ENCODE measurements at places on chromosomes 12 and 14.
A peak's percentile ranks its signal among the peaks of the same experiment; 100 is the strongest.

GRCh38 chr12:46219877-46220655 lies 48.8 kb downstream of the SLC38A1 start:
- peak; percentile 58 for DNase-seq

- DNase-seq: peak; percentile 99
Measured at GRCh38 chr12:75977952-75978671, 53.5 kb downstream of the PHLDA1 start.

DNA sequence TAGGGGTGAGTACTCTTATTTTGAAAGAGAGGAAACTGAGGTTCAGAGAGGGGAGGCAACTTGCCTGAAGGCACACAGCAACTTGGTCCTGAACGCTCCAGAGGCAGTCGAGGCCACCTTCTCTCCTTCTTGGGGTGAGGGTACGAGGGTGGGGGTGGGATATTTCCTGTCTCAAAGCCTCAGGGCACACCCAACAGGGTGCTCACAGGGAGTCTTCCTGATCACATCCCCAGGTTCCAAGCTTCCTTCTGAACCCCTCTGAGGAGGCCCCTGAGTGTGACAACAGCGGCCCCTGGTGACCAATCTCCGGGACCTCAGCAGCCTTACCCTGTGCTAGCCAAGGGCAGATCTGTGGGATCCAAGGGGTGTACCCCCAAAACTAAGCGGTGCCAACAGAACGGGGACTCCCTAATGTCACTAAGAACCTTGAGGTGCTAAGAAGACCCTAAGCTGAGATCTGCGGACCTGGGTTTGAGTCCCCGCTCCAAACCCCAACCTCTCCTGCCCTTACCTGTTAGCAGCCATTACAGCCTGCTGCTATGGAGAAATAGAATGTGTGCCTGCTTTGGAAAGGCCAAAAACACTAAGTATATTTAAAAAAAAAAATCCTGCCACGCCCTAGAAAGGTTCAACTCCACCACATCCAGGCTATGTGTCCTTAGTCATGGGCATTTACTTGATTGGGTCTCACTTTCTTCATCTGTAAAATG lies 57.9 kb downstream of the TRPV4 start:
- DNase-seq: peak; percentile 40

DNA sequence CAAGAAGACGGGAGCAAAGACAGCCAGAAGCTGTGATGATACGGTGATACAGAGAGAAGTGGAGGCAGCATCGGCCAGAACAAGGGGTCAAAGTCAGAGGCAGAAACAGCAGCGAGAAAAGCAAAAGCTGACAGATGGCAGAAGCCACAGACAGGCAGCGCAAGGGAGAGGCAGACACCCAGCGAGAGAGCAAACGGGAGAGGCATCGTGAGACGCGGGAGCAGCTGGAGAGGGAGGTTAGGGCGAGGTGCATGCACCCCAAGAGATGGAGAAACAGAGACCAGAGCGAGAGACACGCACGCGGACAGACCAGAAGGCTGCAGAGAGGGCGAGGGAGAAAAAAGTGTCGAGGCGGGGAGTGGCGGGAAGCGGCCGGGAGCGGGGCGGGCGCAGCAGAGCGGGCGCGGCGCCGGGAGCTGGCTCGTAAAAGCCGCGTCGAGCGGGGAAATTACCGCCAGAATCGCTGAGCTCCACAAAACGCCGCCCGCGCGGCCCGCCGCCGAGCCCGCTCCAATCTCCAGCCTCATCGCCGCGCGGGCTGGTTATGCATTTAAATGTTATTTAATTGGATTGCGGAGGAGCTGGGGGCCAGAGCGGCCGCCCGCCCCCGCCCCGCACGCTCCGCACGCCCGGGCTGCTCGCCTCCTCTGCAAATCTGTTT lies 15.6 kb downstream of the SMUG1 start:
- DNase-seq: no peak

- DNase-seq: no peak
Measured at GRCh38 chr12:69698054-69698453, 1.0 kb downstream of the BEST3 start.

GRCh38 chr14:98890556-98891340 lies 381.2 kb downstream of the BCL11B start:
- no peak for DNase-seq

DNA sequence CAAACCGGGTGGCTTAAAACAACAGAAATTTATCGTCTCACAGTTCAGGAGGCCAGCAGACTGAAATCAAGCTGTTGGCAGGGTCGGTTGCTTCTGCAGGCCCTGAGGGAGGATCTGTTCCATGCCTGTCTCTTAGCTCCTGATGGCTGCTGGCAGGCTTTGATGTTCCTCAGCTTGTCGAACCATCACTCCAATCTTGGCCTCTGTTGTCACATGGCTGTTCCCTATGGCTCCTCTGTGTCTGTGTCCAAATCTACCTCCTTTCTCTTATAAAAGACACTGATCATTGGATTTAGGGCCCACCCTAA lies 14.0 kb downstream of the NFATC4 start:
- DNase-seq: no peak

- no peak for DNase-seq
Measured at GRCh38 chr14:52467515-52468266, 84.6 kb downstream of the TXNDC16 start.

GRCh38 chr12:109098183-109098604 lies 797 bp downstream of the UNG start:
- DNase-seq: peak; percentile 44

DNA sequence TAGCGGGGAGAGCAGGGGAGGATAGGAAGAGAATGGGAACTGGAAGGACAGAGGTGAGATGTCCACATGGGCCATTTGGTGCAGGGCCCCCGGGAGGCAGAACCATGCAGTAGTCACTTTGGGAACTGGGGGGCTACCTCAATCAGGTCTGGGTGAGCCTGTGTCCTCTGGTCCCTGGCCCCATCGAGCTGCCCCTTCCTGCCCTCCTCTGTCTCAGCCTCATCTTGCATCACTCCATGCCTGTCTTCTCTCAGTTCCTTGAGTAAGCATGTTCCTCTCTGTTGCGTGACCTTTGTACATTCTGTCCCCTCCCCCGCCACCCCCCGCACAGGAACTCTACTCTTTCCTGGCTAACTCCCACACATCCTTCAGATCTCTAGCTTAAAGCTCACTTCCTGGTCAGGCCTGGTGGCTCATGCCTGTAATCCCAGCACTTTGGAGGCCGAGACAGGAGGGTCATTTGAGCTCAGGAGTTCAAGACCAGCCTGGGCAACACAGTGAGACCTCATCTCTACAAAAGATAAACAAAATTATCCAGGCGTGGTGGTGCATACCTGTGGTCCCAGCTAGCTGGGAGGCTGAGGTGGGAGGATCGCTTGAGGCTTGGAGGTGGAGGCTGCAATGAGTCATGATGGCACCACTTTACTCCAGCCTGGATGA lies 23.2 kb downstream of the FOS start:
- DNase-seq: no peak

DNA sequence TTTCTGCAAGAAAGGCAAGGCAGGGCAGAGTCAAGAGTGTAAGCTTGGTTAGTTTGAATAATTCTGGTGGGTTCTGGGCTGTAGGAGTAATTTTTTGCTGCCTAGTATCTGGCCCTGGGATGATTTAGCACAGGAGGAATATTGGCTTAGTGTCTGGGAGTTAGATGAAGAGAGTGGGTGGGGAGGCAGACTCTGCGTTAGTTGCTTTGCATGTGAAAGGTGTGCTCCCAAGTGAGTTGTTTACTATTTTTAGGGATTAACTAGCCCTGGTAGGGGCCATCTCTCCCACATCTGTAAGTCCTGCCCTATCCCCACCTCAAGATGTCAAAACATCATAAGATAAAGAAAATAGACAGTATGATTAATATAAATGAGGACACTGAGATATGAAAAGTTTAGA lies 249.7 kb downstream of the LRIG3 start:
- DNase-seq: no peak

DNA sequence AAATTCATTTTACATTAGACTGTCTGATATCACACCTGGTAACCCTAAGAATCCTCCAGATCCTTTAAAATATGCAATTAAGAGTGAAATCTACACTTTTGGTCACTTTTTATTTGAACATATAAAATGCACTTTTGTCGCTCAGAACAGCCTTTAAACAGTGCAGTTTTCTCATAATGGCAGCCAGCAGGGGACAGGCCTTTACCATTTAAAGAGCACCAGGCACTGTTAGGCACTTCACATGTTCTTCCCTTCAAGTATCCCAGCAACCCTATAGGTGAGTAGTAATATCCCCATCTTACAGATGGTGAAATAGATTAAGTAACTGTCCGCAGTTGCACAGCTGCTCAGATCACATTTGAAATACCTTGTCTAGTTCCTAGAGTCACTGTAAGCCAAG lies 11.3 kb upstream of the SAMD4A start:
- no peak for DNase-seq

GRCh38 chr14:94143239-94143638 lies 13.8 kb upstream of the IFI27L2 start:
- no peak for DNase-seq

GRCh38 chr12:132813443-132813842 lies 15.2 kb downstream of the GOLGA3 start:
- DNase-seq: no peak

DNA sequence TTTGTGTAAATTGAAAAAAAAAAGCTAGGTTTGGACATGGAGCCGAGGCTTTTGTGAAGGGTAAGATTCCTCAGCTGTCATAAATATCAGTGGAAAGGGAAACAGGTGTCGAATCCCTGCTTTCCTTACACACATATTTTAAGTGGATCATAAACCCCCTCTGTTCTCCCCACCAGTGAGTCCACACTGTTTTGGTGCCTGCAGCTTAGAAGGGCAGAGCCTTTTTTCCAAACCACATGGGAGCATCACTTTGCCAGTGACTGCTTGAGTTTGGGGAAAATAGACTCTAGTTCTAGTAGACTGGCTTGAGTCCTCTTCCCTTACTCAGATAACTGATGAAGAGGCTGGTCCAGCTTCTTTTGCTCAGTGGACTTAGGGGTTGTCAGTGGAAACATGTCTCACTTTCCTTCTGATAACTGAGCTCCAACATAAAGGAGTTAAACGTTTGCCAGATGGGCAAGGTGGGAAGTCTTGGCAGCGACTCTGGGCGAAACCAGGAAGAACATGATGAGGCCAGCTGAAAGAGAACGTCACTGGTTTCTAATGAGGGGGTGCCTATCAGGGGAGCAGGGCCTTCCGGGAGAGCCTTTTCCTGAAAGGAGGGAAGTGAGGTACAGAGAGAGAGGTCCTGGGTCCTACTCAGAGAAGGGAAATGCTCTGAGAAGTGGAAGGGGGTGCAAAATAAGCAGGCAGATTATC lies 168.1 kb upstream of the PARP11 start:
- DNase-seq: no peak

- DNase-seq: no peak
Measured at GRCh38 chr14:90295870-90296516, 35.7 kb downstream of the NRDE2 start.

DNA sequence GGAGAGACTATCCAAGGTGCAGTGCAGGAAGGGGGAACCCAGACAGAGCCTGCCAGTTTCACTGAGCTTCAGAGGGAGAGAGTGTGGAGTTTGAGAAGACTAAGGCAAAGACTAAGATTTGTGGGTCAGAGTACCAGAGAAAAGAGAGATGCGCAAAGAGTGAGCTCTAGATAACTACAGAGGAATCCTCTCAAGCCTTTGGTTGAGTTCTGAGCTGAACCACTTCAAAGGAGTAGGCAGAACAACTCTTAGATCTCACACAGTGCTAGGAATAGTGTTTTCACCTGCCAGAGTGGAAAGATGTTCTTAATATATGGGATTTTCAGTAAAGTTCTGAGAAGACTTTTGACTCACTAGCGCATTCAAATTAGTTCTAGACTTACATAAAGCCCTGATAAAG lies 10.7 kb upstream of the M6PR start:
- no peak for DNase-seq

GRCh38 chr14:35385042-35385839 lies 19.3 kb downstream of the NFKBIA start:
- peak; percentile 70 for DNase-seq

GRCh38 chr14:37018571-37019240 lies 153.7 kb downstream of the SLC25A21 start:
- no peak for DNase-seq

- no peak for DNase-seq
Measured at GRCh38 chr12:128551266-128551665, 272.5 kb downstream of the SLC15A4 start.

DNA sequence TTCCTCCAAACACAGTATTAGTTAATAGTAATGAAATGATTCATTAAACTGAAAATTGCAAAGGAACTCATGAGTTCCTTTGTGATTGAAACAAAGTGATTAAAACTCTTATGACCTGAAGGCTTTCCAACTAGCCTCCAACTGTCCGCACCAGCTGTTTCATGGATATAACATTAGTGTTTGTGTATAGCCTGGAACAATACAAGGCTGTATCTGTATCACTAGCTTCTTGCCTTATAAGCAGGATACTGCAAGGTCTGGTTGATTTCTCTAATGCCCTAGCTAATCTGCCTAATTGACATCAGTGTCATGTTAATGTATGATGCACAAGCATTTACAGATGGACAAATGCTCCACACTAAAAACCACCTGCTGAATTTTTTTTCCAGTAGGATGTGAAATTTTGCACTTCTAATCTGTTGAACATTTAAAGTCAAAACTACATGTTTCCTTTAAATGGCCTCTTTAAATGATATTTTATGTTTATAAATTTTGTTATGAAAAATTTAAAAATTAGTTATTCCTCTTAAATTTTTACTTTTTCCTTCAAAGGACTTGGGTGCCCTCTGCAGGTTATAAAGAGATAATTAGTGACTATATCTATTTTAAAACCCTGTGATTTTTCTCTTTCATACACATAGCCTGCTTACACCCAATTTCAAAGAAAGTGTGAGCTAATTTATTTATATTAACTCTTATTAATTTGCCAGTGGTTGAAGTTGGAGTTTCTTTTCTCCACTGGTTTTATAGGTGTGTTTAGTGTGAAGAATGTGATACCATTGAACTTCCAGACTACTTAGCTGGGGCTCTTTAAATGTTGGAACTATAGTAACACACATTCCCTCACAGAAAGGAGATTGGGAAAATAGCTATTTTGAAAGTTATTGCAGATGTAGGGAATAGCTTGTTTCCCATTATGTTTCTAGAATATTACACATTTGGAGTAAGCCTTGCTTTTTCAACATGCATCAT lies 25.4 kb downstream of the AP5M1 start:
- no peak for DNase-seq

DNA sequence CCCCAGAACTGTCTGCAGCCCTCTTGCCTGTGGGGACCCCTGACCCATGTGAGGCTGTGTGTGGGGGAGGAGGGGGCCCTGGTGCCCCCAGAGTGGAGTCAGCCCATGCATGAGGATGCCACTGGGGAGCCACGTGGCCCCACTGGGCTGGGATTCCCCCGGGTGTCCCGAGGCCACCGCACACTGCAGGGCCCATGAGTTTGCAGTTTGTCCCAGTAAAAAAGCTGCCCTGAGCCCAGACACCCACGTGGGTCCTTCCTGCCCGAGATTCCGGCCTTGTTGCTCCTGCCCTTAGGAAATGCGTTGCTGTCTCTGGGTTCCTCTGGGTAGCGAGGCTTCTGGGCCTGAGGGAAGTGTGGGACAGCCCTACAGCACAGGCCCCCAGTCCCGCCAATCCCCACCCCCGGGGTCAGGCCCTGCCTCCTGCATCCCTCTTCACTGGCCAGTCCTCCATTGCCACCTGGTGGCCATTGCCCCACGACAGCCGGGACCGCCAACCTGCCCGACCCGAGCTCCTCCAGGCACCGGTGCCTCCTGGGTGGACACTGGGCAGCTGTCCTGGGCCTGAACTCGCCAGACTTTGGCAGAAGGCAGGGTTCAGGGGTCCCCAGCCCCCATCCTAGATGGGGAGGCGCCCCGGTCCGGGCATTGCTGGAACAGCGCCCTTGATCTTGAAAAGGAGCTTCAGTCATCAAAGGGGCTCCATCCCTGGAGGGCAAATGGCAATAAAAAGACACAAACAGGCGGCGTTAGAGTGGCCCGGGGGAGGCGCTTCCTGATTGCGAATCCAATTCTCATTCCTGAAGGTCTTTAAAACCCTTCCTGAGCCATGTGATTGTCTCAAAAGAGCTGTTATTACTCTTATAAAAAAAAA lies 15.6 kb upstream of the C14orf180 start:
- DNase-seq: peak; percentile 26
